ENCODE measurements at places on chromosomes 1 and 21.

DNA sequence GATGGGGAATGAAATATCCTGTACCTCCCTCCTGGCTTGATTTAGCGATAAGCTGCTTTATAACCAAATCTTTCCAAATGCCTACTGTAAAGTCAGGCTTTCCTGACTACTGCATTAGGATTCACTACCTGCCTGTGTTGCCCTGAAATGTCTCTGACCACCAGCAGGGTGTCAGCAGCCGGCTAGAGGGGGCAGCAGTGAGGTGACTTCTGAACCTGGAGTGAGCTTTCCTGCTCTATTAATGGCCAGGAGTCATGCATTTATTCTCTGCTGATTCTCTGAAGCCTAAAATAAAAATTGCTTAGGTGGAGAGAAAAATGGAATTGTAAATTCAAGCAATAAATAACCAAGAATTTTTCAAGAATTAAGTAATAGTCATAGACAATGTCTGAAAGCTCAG, 2.5 kb downstream of the BACE2 start:
- DNase-seq = peak; percentile 49

DNA sequence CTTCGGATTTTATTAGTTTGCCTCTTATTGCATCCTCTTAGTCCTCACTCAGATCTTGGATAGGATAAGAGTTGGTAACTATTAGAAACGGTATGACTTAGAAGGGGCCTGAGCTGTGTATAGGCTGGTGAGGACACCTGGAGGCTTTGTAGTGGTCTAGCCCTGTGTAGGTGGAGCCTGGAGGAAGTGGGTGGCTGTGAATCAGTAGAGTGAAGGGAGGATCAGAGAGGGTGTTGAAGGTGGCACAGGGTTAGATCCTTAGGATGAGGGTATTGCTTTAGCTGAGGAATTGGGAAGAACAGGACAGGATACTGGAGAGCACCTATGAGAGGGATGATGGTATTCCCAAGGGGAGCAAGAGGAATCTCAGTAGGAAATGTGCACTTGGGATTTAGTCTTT, 5.7 kb downstream of the VANGL1 start:
- DNase-seq = no peak

DNA sequence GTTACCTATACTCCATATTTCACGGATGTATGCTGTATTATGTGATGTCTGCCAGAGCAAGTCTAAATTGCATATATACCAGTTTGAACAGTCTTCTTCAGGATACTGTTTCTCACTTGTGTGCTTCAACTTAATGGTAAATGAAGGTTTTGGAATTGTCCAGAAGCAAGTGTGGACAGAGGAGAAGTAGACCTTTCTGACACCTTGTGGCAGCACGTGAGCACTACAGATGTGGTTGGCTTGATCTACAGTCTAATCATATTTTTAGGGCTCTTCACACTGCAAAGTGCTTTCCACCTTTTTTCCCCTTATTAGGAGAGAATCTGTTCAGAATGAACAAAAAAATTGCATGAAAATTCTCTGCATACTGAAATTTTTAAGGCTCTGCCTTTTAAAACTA, 10.9 kb downstream of the MORC3 start:
- DNase-seq = no peak

GRCh38 chr1:222334026-222334680, 213.8 kb downstream of the HHIPL2 start:
- no peak for DNase-seq

GRCh38 chr1:145858238-145858900, 512 bp downstream of the PIAS3 start:
- peak; percentile 58 for DNase-seq

DNA sequence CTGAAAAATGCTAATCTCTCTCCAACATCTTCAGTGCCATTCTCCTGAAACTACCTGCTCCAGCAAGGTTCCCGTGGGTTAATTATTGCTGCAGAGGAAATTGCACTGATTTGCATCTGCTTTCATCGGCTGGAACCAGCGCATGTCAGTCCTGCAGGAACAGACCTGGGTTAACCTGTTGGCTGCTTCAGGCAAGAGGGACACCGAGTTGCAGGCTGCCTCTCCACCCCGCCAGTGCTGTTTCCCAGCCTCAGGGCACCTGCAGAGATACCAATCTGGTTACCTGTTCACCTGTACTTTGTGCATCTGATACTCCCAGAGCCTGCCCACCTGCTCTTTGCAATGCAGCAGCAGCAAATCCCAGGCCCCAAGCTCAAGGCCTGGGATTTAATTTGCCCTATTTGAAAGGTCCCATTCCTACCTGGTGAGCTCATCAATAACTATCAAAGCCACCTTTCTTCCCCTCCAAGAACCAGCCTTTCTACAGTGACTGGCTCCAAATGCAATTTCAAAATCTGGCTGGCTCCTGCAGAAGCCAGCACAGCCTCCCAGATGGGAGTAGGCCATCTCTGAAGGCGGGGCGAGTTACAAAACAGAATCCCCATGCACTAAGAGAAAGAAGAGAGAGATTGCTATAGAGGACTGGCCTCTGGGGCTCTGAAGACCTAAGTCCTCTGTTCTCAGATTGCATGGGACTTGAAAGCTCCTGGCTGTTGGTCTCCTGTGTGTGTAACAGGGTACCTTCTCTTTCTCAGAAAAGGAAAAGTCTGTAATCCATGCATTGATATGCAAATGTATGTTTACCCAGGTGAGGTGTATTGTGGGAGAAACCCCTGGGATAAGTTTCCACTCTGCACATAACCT, 67.8 kb downstream of the TOMM20 start:
- no peak for DNase-seq

Data from DMS79 (cell line).